ENCODE measurements at places on chromosomes 13 and 19.
A peak's percentile ranks its signal among the peaks of the same experiment; 100 is the strongest.

- DNase-seq: peak; percentile 43
Observed at GRCh38 chr13:98284679-98285078, 107.6 kb upstream of the RNF113B start.

DNA sequence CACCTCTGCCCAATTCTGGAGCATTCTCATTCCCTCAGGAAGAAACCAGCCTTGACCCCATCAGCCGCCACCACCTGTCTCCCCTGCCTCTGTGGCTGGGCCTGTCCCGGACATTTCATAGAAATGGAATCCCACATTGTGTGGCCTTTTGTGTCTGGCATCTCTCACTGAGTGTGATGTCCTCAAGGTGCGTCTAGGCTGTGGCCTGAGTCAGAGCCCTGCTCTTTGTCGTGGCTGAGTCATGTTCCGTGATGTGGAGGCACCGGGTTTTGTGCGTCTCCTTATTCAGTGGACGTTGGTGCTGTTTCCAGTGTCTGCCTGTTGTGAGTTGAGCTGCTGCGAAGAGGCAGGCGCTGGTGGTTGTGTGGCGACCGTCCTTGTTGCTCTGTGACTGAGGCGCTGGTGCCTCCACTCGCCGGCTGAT, 3.5 kb downstream of the FZR1 start:
- no peak for DNase-seq

DNA sequence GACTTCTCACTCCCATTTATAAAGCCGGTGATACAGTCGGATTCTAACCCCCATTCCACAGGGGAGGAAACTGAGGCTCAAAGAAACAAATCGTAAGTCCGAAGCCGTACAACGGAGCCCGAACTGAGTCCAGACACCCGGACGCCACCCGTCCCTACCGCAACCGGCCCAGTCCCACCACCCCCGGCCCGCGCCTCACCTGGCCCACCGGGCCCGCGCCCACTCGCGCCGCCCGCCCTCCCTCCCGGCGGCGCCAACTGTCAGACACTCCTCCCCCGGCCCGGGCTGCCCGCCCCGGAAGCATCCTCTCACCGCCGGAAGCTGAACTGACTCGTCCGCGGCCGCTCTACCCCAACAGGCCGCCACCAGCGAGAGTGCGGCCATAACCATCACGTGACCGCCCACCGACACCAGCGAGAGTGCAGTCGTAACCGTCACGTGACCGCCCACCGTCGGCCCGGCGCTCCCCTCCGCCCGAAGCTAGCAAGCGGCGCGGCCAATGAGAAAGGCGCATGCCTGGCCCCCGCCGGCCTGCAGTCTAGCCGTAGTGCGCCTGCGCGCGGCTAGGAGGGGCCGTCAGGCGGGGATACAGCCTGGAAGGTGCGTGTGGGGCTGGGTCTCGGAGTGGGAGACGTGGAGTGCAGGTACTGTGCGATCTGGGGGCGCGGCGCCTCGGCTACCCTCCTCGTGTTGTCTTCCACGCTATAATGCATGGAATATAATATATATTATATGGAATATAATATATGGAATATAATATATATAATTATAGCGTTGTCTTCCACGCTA, at the start of the genes C19orf47 and PLD3:
TSS of gene C19orf47 (minus strand) at position 273 of the 789 bp plus-strand sequence. CDS start 6,540 bp downstream, outside the sequence.
TSS of gene PLD3 (plus strand) at position 571 of the 789 bp plus-strand sequence. CDS start 17,789 bp downstream, outside the sequence.
- DNase-seq: peak; percentile 97

DNA sequence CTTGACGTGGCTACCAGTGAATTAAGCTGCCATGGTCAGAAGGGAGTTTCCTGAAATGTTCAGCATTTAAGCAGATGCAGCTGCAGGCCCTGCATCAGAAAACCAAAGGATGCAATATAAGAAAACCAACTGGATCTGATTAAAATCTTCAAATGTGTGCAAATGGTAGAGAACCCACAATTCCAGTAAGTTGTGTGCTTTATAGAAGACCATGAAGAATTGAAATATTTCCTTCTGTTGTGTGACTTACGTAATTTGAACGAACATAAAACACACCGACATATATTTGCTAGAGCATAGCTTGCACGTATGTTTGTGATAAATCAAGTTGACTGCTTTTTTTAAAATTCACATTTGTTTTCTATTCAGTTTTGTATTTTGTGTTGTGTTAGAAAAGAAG, 191.4 kb downstream of the COL4A1 start:
- no peak for DNase-seq

DNA sequence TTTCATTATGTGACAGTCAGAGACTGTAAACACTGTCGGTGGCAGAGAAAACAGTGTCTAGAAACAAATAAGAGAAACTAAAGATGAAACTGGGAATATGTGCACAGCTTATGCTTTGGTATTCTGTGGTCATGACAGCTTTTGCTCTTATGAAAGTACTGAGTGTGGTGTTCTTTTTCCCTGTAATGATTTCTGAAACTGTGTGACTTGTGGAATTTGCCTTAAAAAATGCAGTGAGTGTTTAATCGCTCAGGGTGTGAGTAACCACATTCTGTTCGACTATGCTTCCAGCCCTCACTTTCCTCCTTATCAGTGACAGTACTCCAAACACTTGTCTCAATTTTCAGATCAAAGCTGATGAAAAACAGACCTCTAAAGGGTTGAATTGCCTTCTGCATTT, 66.9 kb upstream of the DIAPH3 start:
- DNase-seq: no peak

DNA sequence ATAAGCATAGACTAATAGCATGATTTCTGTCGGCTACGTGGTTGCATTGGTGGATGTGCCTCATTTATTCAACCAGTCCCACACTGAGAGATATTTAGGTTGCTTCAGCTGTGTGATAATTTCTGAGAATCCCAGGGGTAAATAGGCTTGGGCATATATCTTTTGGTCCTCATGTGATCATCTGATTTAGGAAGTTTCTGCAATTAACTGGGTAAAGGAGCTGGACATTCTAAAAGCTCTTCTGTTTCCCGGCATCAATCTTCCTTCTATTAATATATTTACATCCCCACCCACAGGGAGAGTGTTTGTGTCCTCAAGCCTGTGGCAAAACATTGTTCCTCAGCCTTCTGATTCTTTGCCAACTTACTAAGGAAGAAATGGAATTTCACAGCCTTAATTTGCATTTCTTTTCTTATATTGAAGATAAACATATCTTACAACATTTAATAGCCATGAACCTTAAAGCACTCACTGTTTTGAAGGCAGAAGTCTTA, 431.6 kb downstream of the RFC3 start:
- DNase-seq: no peak

DNA sequence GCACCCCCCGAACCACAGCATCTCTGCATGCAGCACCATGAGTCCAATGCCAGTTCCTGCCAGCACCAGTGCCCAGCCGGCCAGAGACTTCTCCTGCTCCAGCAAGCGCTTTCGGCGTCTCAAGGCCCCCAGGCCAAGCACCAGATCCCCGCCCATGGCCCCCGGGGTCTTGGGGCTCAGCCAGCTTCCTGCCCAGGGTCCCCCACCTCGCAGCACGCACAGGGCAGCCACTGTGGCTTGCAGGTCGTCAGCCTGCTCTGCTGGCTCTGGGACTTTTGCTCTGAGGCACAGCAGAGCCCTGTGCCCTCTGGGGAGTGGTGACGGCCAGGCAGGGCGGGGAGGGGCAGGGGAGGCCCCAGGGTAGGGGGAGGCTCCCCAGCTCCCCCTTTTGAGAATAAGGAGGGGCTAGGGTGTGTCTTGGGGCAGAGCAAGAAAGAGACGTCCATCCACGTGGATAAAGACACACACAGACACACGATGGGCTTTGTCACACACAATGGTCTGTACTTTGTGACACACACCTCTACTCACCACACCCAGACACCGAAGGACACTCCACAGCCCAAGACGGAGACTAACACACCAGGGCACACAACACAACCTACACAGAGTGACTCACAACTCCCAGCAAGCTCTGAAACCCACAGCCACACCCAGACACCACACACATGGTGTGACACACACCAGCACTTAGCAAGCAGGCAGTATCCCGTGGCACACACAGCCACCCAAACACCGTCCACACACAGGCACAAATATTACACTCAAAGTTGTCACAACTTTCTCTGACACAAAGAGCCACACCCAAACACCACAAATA, at the start of gene KCNN4:
TSS of gene KCNN4 (minus strand) at position 268 of the 820 bp plus-strand sequence. CDS start at position 156, 112 bp downstream.
- DNase-seq: no peak

GRCh38 chr13:65921933-65922332, 1308.2 kb downstream of the PCDH9 start:
- DNase-seq: no peak

GRCh38 chr19:280541-281009, 10.6 kb downstream of the PLPP2 start:
- DNase-seq: no peak

DNA sequence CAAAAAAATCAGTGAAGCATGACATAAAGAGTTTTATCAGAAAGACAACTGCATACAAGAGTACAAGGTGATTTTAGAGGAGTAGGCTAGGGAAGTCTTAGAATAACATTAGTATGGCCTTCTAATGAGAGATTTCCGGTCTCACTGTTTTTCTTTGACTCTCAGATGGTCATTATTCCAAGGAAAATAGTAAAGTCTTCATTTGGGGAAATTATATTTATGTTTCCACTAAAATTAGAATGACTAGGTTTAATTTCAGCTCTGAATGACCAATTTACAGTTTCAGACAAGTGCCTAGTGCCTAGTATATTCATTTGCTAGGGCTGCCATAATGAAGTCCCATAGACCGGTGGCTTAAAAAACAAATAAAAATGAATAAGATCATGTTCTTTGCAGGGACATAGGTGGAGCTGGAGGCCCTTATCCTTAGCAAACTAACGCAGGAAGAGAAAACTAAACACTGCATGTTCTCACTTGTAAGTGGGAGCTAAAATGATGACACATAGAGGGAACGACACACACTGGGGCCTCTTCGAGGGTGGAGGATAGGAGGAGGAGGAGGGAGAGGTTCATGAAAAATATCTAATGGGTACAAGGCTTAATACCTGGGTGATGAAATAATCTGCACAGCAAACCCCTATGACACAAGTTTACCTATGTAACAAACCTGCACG, 303.1 kb downstream of the PCDH9 start:
- peak; percentile 29 for DNase-seq

DNA sequence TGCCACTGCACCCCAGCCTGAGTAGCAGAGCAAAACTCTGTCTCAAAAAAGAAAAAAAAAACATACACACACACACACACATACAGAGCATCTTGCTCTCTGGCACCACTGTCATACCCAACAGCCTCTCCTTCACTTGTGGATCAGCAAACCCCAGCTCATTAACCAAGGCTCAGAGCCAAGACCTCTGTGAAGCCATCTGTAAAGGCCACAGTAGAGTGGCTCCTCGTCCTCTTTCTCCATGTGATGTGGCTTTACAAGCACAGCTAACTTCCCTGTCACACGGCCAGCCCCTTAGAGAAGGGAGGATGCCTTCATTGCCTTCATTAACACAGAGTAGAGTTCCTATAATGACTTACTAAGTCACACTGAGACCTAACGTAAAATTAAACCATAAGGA, 62.7 kb upstream of the LSM14A start:
- DNase-seq: no peak

DNA sequence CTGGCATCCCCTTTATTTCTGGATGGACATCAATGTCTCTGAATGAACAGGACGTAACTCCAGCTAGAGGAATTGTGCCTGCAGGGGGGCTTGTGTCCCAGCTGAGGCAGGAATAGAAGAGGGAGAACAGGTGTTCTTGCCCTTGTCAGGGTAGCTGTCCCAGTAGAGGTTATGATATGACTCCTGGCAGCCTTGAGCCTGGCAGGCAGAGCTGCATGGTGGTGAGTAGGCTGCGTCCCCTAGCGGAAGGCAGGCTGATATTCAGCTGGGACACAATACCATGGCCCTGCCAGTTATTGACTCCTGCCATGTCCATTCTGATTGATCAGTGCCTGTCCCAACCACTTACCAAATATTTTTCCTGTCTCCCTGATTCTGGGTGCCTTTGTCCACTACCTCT, 197.2 kb downstream of the RAP2A start:
- no peak for DNase-seq

DNA sequence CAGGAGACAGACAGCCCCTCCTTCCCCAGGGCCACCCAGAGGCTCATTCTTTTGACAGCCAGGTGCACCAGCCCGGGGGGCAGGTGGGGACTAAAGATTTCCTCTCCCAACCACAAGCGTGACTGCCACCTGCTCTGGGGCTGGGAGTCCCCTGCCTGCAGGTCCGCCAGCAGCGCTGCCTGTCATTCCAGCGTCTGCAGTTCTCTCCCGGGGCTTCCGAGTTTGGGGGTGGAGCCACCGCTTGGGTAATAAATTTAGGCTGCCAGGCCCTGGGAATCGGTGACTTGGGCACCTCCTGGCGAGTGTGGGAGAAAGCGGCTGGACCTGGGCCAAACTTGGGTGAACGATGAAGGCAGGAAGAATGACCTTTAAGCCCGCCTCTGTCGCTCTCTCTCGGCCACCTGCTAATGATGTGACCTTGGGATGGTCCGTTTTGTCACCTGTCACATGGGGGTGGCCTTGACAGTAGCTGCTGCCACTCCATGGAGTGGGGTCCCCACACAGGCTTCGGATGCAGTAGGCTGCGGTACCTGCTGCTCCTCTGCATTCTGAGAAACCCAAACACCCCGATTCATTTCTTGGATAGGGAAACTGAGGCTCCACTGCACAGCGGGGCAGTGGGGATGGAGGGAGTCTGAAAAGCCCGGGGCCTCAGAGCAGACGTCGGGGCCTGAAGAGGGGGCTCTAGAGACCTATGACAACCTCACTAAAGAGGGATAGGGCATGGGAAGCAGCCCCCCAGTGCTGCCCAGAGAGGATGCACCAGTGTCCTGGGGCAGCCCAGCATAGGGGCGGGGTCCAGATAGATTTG, 12.8 kb downstream of the FUT6 start:
- DNase-seq: peak; percentile 42

DNA sequence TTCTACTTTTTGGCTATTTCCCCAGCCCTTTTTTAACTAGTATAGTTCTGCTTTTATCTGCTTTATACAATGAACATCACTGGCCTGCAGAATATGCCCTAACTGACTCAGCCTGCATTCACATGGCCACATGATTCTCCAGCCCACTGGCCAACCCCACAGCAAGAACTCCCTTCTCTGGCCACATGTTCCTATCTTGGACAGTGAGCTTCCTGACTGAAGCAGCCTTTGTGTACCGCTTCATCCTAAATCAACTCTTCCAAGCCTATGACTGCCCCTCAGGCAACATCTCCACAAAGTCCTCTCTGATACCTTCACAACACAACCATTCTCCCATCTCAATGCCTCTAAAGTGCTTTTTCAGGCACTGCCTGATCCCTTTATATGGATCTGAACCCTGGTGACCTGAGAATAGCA, 214.1 kb downstream of the COL4A1 start:
- DNase-seq: no peak

DNA sequence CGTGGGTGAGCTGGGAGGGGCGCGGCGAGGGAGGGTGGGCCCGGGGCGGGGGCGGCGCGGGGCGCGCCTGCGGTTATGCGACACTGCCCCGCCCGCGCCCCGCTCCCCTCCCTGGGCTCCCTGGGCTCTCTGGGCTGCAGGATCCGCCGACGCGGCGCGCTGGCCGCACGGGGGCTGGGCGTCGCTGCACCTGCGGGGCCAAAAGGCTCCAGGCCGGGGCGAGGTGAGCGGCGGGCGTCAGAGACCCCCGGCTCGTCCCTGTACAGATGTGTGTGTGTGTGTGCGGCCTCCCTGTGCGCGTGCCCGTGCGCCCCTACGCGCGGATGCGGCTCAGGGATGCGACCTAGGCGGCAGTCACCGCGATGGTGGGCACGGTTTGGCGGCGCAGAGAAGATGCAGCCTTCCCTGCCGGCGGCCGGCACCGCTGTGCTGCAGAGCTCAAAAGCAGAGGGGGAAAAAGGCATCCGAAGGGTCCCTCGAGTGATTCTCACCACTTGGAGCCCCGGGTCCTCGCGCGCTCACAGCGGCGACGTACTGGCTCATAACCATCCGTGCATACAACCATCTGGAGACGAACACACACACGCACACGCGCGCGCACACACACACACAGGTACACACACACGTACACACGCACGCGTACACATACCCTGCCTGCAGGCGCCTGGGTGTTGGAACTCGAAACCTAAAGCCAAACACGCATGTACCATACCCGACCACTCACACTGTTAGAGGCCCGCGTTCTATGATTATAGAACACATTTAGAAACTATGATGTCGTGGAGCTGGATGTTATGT, 709 bp downstream of the ATP8A2 start:
- no peak for DNase-seq
